COR-L47 (cell line): ENCODE measurements at places on chromosomes 16 and 17.

GRCh38 chr16:18800775-18801144 lies 589 bp downstream of the ARL6IP1 start:
- DNase-seq: no peak

- no peak for DNase-seq
These were observed at the start of gene EPN3 for GRCh38 chr17:50532452-50533024. EPN3 (plus strand) TSS chr17:50532735; CDS start chr17:50536557, 3,822 bp downstream.

- no peak for DNase-seq
These were observed 67.3 kb downstream of the CNGB1 start for GRCh38 chr16:57903656-57904055.

- no peak for DNase-seq
These were observed 878 bp downstream of the TAOK1 start for GRCh38 chr17:29390851-29391631.

DNA sequence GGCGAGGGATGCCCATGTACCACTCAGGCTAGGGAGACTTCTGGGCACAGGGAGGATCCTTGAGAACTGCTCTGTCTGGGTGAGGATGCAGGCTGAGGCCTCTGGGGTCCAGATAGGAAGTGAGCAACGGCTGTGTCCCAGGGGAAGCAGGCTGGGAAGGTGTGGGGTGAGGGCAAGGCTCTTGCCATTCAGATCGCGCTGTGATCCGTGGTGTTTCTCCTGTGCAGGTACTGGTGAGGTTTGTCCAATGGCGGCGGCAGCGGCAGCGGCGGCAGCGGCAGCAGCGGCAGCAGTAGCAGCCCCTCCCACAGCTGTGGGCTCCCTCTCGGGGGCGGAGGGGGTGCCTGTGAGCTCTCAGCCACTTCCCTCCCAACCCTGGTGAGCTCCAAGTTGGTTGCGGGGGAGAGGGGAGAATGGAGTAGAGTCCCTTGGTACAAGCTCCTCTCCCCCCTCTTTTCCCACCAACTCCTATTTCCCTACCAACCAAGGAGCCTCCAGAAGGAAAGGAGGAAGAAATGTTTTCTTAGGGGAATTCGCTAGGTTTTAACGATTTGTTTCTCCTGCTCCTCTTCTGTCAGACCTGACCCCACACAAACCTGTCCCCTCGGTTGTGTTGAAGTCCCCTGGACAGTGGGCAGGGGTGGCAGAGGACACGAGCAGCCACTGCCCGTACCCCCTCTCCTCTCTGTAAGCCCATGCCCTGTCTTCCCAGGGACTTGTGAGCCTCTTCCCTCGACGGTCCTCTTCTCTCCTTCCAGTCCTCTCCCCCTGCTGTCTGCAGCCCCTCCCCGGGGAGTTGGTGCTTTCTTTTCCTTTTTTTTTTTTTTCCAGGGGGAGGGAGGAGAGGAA lies 1.9 kb upstream of the PRRT2 start:
- no peak for DNase-seq

DNA sequence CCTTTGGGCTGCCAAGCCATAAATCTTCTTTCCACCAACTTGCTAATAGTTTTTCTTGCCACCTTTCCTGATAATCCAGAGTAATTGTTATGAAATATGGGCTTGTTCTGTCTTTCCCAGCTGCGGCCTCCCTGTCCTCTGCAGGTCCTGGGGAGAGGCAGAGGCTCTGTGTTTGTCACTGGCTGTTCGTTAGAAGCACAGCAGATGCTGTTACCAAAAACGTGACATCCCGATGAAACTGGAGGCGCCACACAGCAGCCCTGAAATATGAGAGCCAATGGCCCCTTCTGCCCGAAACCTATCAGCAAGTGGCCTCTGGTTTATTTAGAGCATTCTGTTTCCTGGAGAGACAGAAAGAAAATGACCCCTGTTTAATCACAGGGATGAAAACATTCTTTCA lies 115.1 kb upstream of the ANKFN1 start:
- no peak for DNase-seq

GRCh38 chr17:75069783-75070182 lies 18.0 kb upstream of the SLC16A5 start:
- peak; percentile 8 for DNase-seq

DNA sequence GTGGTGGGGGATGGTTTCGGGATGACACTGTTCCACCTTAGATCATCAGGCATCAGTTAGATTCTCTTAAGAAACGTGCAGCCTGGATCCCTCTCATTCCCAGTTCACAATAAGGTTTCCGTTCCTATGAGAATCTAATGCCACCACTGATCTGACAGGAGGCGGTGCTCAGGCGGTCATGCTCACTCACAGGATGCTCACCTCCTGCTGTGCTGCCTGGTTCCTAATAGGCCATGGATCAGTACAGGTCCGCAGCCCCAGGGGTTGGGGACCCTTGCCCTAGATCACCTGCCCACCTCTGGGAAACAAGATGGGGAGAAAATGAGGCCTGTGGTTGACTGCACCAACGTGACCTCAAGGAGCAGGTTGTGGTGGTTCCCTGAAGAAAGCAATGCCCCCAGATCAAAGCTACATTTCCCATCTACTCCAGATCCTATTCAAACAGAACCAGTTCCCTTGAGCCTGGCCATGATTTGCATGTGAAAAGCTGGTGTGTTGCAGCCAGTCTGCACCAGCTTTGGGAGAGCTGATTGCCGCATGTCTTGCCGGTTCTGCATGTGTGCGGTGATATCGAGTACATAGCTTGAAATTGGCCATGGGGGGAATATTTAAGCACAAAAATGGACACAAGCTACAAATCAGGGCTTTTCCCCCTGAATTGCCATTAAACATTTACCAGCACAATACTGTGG lies 183.2 kb upstream of the HSBP1 start:
- no peak for DNase-seq

- DNase-seq: no peak
These were observed 25.1 kb downstream of the TSC2 start for GRCh38 chr16:2072926-2073325.
